Dermis blood vessel endothelial cell (primary cell): ENCODE measurements at places on chromosomes 16 and 17. TPM values are rescaled to one million over a fixed set of nuclear protein-coding genes. Genes with fewer than 3 reads are reported as not detected.

- no peak for DNase-seq
Observed at GRCh38 chr17:12342609-12343435, 322.1 kb downstream of the MAP2K4 start.

- DNase-seq, result no peak
Observed at GRCh38 chr17:41406205-41406604, 8.8 kb upstream of the KRT31 start.

TPSAB1 gene
- total RNA-seq, result not detected in 2 replicates

CD7 gene
- total RNA-seq, result not detected in 2 replicates

RAB34 gene
- 25.6 and 36.9 TPM in 2 replicates for total RNA-seq

- DNase-seq, result no peak
Observed at GRCh38 chr17:14875557-14876412, 389.3 kb downstream of the PMP22 start.
